NCI-H446 (cell line): ENCODE measurements at places on chromosomes 12 and 14.

DNA sequence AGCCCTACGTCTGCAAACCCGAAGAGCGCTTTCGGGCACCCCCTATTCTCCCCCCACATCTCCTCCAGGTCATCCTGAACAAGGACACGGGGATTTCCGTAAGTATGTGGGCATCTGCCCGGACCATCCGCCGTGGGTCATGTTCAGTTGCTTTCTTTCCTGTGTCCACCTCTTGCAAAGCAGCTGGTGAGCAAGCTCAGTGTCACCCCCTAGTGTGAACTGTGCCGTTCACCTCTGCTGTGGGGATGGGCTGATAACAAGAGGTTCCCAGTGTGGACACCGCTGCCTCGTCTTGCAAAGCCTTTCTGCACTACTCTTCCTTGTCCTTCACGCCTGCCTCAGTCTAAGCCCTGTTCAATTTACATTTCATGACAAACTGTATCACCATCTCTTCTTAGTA is 8.6 kb downstream of the PRKAB1 start:
- DNase-seq = no peak

DNA sequence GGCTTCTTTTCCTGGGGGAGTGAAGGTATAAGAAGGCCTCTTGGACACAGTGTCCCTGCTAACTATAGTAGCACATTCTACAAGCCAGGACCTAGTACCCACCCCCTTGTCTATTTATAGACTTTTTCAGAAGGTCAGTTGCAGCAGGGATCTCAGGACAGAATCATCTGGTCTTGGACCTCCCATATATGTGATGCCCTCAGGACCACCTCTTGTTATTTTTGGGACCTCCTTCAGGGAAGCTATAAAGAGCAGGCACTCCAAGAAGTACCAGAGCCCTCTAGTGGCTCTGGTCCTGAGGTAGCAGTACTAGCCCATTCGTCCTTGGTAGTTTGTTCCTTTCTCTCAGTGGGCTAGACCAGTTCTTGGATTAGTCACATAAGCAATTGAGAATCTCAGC is 4.3 kb downstream of the COQ10A start:
- no peak for DNase-seq

- DNase-seq = peak; percentile 41
Measured at GRCh38 chr12:125329239-125330102, 264.2 kb downstream of the AACS start.

- DNase-seq = no peak
Measured at GRCh38 chr12:12839873-12840579, 26.9 kb downstream of the DDX47 start.

DNA sequence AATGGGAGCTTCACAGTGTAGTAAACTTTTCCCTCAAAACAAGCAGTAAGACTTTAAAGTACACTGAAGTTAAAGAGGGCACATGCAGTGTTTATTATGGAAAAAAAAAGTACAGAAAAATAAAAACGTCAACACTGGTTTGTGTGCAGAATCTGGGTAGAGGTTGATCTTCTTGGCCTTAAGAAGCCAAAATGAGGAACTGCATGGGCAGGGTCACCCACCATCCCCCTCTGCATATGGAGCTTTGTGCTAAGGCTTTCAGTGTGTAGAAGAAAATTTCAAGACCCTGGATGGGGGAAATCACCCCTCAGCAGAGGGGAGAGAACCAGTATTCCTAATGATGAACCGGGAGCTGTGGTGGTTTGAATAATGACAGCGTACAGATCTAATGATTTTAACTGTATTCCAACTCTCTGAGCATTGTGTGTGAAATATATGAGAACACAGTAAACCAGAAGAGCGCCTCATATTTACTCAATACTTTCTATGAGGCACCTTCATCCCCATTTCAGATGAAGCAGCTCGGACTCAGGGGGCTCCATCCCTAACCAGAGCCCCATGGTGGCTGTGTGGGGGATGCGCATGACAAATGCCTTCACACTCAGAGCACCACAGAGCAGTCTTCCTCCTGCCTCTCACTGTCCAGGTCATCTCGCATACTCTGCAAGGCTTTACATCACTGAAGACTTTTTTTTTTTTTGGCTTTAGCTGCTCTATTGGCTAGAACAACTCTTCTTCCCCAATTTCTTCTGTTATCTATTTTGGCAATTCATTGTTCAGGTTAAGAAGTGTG is 33.4 kb downstream of the ACADS start:
- DNase-seq = no peak

- DNase-seq = no peak
Measured at GRCh38 chr14:61218767-61219166, 62.4 kb downstream of the TMEM30B start.

DNA sequence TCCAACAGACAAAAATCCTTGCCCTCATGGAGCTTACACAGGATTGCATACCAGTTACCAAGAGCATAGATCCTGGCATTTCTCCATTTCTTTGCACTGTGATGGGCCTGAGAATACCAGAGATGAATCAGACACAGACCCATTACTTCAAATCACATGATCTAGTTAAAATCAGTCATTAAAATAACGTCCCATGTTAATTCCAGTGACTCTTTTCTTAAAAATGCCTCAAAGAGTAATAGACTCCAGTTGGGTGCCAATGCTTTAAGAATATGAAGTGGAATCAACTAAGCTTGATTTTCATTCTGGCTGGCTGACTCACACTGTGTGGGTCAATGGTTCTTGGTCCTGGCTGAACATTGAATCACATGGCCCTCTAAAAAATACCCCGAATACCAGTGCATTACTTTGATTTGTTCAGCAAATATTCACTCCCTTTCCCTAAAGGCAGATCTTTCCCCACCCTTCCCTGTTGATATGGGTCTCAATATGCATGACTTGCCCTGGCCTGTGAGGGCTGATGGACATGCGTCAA is 11.0 kb downstream of the ASB2 start:
- no peak for DNase-seq

DNA sequence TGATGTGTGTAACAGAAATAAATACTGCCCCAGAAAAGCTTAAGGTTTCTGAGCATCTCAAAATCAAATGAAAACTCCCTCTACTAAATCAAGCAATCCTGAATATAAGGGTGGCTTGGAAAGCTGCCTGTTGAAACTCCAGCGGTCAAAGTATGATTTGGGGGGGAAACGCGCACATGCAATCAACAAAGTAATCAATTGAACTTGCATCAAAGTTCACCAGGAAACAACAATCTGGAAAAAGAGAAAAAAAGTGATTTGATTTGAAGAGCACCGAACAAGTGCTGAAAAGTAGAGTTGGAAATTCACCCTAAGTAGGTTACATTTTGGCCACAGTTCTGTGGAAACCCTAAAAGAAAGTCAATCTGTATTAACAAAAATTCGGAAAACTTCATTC is 700 bp downstream of the CNIH1 start:
- no peak for DNase-seq

DNA sequence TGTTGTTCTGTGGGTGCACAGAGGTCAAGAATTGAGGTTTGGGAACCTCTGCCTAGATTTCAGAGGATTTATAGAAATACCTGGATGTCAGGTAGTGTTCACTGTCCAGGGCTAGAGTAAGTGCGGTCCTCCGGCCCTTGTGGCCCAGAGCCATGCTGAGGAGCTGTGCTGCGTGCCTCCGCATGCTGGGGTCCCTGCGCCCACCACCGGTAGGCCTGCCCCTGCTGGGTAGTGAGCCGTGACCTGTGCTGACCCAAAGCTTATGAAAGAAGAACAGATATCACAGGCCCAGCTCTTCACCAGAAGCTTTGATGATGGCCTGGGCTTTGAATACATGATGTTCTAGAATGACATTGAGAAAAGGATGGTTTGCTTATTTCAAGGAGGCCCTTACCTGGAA is 37.8 kb upstream of the CMAS start:
- no peak for DNase-seq

DNA sequence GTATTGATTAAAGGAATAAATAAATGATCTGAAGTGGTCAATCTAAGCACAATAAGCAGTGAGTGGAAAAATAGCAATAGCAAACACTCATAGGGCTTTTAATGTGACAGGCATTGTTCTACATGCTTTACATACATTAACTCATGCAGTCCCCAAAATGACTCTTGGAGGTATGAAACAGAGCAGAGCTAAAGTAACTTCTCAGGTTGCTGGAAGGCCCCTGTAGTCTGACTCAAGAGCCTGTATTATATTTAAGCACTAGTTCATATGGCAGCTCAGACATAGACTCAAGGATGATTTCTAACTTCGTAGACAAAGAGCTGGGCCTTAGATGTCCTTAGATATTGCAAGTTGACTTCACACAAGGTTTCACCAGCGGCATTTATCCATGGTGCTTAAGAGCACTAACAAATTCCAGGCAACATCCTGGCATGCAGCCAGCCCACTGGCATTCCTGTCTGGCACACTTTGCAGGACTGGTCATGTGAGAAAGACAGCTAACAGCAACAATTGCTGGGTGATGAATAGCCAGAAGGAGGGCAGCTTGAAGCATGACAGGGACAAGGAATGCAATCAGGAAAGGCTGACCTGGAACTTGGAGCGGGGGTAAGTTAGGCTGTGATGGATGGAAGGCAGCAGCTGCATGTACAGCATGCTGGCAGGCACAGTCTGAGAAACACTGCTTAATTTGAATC is 22.9 kb upstream of the KTN1 start:
- DNase-seq = peak; percentile 60

GRCh38 chr12:121323908-121324307 is 27.4 kb upstream of the CAMKK2 start:
- DNase-seq = no peak

DNA sequence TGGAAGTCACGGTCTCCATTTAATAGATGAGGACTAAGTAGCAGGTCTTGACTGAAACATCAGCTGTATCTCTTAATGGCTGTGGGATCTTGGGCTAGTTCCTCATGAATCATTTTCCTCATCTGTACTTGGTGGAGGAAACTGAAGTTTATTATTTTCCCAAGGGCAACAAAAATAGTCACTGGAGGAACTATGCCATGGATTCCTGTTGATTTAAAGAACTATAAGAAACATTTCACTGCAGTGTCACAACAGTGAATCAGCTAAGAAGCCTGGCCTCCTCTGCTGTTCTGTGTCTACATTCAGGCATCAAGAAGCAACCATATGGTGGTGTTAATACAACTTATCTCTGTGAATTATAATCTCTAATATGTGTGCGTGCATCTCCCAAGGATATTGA is 200.5 kb downstream of the STXBP6 start:
- DNase-seq = no peak

GRCh38 chr14:45868863-45869262 is 615.9 kb upstream of the MIS18BP1 start:
- DNase-seq = no peak

DNA sequence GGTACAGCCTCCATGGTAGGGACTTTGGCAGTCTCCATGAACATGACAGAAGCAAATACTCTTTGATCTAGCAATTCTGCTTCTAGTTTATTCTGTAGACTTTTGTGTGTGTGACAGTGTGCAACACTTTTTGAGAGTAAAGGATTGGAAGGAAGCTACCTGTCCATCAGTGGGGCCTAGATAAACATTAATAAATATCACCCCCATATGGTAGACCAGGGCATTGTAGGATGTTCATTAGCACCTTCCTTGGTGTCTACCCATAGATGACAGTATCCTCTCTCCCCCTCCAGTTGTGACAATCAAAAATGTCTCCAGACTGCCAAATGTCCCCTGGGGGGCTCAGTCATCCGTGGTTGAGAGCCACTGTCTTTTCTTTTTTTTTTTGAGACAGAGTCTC is 10.8 kb downstream of the SNRNP35 start:
- no peak for DNase-seq
